ENCODE measurements at places on chromosomes 16 and 17.

DNA sequence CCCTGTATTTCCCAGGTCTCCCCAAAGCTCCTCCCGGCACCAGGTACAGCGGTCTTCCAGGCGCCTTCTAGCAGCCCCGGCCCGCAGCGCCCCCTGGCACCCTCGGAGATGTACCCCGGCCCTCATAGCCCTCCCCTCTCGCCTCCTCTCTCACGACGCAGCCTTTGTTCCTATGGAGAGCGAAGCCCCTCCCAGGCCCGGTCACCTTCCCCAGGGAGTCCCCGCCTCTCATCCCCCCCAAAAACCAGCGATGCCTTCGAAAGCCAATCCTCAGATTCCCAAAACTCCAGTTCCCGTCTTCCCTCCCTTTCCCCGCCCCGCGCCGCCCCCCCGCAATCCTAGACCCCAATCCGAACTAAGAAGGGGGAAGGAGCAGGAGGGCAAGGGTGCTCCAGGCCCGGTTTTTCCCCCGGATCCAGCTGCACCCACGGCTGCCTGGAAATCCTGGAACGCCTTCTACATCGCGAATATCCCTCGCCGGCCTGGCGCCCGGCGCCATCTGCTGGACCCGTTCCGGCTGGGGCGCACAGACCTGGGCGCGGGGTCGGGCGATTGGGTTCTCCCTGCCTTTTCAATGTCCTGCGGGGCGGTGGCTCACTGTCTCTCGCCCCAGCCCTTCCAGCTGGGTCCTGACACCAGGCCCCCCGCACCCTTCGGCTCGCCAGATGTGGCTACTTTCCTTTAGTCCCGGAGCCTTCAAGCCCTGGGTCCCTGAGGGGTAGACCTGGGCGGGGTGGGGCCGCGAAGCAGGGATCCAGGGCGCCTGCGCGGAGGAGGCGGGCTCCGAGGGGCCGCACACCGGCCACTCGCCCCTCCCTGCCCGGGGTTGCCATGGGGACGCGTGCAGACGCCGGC is at the start of gene DNAH2:
Gene DNAH2, plus strand, starts transcription at position 844 of the 855 bp plus-strand sequence. CDS start 1,991 bp downstream, outside the sequence.
- peak; percentile 95 for DNase-seq

DNA sequence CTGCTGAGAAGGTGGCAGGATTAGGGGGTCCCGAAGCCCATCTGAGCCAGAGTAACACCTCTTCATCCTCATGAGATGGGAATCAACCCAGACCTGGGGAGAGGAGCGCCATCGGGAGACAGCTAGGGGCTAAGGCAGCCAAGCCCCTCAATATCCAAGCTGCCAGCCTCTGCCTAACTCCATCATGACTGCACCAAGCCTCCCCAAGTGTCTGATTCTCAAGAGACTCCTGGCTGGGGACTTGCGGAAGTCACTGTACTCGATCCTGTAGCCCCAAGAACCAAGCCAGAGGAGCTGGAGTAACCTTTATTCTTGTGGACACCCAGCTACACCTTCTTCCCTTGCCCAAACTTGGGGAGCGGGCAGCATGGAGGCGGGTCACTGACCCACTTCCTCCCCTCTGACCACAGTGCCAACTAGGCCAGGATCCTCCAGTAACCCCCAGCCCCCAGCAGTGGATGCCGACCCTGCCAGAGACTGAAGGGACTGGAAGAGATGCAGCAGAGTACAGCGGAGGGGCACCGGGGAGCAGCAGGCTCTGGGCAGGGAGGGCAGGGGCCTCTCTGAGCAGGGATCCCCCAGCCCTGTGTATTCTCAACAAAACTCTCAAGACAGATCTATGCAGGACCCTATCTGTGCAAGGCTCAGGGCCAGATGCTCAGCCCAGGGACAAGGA is 13.3 kb downstream of the HDAC5 start:
- DNase-seq: no peak

DNA sequence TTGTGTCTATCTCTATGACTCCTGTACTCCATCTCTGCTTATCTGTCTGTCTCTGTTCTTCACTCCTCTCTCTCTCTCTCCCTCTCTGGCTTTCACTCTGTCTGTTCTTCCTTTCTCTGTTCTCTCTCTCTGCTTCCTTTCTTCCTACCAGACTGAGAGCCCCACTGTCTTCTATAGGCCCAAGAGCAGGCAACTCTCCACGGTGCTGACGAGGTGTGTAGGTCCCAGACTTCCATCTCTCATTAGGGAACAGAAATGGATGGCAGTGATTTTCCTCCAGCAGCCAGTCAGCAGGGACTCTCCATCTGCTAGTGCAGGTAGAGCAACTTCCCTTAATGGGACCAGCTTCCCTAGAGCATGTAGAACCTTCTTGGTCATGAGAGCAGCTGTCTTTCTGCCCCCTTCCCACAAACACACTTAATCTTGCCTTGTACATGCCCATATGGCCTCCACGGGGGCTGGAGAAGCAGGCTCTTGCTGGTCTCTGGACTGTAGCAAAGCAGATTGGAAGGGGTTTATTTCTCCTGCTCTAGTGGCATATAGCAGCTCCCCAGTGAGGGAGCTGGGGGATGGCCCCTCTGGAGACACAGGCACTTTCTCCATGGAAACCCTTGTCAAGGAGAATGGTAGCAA is 47.8 kb upstream of the NLRP1 start:
- no peak for DNase-seq

DNA sequence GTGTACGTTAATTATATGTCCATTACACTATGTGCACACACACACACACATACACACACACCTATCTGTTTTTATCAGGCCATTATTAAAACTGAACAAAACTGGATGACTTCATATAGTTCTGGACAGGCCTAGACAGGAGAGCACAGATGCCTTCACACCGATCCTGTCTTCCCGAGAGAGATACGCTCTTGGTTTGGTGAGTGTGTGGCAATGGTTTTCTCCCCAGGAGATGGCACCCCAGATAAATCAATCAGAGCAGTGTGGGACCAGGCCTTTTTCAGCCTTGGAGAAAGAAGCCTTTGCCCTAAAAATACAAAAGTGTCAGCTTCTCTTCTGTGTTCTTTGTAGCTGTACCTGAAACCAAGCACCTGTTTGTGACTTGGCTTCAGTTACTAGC is 83.7 kb downstream of the CPPED1 start:
- no peak for DNase-seq

- DNase-seq: no peak
These were observed 7.8 kb downstream of the DHRS7B start for GRCh38 chr17:21134559-21134958.

DNA sequence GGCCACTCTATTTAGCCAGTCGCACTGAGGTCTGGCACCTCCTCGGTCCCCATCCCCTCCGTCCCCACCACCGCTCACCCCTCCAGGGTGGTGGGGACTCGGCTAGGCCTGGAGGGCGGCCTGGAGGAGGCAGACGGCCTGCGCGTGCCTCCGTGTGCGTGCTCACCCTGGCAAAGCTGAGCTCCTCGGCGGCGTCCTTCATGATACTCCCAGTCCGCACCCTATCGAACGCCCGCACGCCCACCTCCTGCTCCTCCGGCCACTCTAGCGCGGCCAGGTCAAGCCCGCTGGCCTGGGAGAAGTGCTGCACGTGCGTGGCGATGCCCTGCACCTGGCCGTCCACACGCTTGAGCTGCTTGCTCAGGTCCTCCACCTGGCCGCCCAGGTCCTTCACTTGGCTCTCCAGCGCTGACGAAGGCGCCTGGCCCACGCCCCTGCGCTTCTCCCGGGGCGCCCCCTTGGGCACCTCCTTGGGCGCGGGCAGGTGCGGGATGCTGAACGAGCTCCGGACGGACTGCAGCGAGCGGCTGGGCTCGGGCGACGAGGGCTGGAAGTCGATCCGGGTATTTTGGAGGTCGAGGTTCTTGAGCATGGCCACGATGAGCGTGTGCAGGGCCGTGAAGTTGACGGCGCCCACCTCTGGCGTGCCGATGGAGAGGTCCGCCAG is 644 bp downstream of the QRICH2 start:
- DNase-seq: no peak

- DNase-seq: no peak
These were observed 688.2 kb upstream of the KIF2B start for GRCh38 chr17:53134548-53134947.

GRCh38 chr17:42270596-42270995 is 5.6 kb downstream of the STAT5B start:
- no peak for DNase-seq

GRCh38 chr17:82876149-82876548 is 36.3 kb upstream of the ZNF750 start:
- no peak for DNase-seq

DNA sequence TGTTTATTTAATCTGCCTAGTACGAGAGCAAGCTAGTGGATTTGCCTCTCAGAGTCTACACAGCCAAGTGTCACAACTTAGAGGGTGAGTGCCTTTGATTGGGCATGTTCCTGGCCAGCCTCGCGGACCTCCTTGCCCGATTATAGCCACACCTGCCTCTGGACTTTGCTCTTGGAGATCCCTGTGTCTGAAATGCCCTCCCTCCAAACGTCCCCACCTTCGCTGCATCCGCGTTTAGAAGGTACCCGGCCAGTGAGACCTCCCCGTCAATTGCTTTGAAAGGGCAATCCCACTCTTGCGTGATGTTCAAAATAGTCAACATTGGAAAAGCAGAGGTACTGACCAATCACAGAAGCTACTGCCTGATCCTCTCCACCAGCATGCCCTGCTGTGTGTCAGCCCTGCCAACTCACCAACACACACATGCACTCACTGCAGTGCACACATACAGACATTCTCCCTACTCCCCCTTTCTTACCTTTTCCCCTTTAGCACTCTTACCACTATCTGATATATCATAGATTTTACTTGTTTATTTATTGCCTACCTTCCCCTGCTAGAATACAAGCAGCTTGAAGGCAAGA is 6.5 kb upstream of the SDK2 start:
- DNase-seq: no peak

DNA sequence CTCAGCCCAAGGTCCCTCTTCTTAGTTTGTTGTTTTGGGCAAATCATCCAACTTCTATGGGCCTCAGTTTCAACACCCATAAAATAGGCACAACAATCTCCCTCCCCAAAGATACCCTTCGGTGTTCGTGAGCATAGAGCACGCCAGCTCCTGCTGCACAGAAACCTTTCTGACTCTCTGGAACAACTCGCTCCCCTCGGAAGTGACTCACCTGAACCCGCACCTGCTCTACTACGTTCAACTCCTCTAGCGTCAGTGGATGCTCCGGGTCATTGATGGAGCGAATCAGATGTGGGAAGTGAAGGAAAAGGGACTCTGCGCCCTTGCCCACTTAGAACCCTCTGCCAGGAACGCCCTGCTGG is 445 bp downstream of the CIAO2B start:
- no peak for DNase-seq

DNA sequence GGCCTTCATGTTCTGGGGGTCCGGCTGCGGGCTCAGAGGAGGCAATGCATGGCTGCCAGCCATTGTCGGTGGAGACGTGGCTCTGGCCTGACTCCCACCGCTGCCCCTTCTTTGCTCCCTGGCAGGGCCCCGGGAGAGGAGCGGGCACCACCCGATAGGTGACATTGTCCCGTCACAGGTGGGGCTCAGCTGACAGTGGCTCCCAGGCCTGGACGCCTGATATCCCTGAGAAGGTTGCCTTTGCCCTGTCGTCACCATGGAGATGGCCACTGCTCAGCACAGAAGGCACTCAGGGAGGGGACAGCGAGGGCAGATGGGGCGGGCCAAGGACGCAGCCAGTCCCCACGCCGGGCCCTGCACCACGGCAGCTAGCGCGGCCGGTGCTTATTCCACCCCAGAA is 42.6 kb downstream of the SOX8 start:
- DNase-seq: no peak

- DNase-seq: no peak
These were observed 268.5 kb downstream of the RBFOX1 start for GRCh38 chr16:7601100-7601499.

DNA sequence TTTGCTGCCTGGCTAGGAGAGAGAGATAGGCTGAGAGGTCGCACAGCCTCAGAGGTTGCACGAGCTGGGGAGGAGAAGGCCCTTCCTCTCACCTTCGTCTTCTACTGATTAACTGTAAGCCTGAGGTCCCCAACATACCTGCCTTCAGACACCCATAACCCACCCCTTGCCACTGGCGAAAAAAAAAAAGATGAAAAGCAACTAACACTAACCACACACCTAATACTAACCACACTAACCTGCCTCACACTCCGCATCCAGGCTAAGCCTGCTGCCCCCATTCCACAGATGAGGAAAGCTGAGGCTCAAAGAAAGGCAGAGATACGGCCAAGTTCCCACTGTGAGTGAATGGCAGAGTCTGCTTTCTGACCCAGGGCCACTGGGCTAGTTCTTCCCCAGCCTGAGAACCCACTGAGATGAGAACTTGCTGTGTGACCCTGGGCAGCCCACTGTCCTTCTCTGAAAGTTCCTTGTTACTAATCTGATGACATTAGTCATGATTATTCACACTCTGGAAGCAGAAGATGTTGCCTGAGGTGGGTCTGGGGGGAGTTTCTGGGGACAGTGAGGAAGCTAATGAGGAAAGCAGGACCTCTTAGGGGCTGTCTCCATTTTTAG is 4.6 kb downstream of the IL21R start:
- no peak for DNase-seq

GRCh38 chr16:53632526-53632925 is 71.1 kb downstream of the RPGRIP1L start:
- no peak for DNase-seq

DNA sequence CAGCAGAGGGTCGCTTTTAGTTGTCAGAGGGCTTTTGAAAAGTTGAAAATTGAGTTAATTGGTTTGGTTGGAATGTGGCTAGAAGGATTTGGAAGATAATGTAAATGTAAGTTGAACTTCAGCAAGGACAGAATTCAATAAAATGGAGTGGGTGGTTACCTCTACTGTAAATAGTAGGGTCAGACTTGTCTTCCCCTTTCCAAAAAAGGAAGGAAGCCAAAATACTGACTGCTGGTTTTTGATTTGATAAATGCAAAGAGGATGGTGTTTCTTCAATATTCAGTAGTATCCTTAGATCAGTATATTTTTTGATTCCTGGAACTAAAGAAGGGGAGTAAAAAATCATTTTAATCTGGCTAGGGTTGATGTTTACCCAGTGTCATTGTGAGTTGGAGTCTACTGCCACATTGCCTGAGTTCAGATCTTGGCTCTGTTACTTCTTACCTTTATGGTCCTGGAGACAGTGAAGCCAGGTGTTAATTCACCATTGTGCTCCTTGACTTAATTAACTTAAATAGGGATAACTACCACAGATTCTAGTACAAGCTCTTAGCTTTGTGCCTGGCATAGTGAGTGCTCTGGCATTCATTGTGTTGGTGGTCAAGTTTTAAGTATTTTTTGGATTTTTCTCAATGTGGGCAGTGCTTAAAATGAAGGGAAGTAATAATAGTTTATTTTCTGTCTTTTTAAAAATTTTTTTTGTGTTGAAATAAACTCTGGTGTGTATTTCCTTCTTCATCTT is 4.4 kb downstream of the HAPSTR1 start:
- DNase-seq: no peak

DNA sequence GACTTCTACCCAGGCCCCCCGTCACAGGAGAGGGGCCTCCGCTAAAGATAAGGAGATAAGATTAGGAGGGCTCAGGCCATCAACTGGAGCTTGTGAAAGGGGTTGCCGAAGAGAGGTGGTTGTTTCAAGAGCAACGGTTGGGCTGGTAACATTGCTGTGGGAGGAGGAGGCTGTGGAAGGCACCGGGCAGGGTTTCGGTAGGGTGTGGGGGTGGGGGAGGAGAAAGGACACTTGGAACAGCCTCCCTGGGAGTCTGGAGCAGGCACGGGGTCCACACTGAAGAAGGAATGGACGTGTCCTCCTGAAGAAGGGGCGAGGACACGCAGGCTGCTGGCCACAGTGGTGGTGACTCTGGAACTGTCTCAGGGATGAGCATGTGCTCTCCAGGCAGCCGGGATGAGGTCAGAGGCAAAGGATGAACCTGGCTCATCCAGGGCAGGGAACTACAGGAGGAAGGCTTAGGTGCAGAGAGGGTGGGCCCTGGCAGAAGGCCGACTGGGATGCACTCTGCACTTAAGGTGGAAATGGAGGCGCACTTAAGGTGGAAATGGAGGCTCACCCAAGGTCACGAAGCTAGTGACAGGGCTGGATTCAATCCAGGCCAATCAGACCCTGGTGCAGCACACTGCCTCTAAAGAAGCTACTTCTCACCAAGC is 1.2 kb upstream of the EPX start:
- DNase-seq: no peak
